ENCODE measurements at places on chromosomes 13 and 19.
A peak's percentile ranks its signal among the peaks of the same experiment; 100 is the strongest.

DNA sequence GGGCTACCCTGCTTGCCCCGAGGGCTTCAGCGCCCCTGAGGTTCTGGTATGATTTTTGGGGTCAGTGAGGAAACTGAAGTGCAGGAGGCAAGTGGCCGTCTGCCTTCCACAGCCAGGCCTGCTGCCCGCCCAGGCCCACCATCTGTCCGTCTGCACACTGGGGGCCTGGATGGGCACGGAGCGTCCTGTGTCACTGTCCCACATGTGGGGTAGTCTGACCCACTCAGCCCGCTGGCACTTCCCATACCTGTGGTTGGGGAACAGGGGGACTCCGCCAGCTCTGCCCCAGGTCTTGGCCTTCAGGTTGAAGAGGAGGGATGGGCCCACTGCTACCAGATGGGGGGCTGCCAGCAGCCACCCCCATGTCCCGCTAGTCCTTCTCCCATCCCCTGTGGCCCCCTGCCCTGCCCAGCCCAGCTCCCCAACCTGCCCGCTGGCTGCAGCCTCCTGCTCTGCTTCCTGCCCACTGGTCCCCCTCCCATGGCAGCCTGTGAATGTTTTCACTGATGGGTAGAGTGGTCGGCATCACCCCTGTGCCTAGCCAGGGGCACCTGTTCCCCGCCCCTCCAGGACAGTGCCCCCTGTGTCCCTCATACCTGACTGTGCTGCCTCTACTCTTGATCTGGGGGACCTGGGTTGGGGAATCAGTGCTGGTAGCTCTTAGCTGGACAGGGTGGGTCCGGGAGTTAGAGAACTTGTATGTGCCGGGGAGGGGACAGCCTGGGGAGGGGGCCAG is 9.5 kb downstream of the PIAS4 start:
- H3K4me3 ChIP-seq, result no peak overlapping the region
- H3K36me3 ChIP-seq, result no peaks in the 10 kb centered on the region
- DNase-seq, result no peak
- no peak overlapping the region for H3K27ac ChIP-seq

DNA sequence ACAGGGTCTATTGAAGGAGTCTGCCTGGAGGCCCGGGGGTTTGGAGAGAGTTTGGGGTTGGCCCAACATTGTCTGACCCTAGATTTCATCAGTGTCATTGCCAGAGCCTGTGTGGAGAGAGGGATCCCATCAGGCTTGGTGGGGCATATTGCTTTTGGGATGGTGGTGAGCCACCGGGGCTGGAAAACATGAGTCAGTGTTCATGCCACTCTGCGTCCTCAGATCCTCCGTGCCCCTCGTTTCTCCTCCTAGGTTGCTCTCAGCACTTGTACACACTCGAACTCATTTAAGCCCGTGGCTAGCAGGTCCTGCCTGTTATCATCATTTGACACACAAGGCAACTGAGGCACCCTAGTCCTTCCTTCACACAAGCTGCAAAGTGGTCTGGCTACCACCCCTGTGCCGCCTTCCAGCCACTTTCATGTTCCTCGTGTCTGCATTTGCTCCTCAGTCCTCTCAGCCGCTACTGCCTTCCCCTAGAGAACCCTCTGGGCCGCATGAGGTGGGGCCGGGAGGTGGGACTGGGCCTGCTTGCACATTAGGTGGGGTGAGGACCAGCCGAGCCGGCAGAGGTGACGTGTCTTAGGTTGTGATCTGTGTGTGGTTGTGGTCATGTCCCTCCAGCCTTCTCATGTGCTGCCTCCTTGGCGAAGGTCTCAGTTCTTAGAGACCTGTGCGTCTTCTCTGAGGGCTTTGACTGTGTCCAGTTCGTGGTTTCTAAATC is 3.6 kb downstream of the NACC1 start:
- H3K4me3 ChIP-seq, result peak overlapping the region; percentile 63
- peak; percentile 57 for DNase-seq
- H3K27ac ChIP-seq, result peak overlapping the region; percentile 89
- peaks cover 13% of the 10 kb centered on the region for H3K27me3 ChIP-seq
- H3K4me1 ChIP-seq, result peaks cover 59% of the 10 kb centered on the region

DNA sequence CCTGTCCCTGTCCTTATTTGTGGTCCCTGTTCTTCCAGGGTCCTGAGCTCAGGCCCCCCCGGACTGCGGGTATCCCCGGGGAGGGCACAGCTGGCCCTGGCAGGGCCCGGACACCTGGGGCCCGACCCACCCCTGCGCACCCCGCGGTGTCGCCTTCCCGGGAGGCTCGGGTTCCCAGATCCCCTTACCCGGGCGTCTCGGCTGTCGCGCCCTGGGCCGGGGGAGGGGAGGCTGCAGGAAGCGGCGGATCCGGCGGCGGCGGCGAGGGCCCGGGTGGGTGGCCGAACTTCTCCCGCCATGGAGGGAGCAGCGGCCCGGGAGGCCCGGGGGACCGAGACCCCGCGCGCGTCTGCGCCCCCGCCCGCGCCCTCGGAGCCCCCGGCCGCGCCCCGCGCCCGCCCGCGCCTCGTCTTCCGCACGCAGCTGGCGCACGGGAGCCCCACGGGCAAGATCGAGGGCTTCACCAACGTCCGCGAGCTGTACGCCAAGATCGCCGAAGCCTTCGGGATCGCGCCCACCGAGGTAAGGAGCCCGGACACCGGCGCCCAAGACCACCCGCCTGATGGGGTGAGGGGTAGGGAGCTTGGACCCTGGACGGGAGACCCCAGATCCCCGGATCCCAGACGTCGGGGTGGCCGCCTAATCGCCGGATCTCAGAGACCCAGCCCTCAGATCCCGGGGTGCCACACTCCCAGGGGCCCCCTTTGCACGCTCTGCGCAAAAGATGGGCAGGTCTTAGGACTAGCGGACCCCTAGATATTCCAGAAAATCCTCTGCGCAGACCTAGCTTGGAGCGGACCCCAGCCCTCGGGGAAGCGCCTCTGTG is at the start of gene GIPC3:
GIPC3 (plus strand) TSS at position 178 of the 826 bp plus-strand sequence; CDS start at position 298, 120 bp downstream.
- no peaks in the 10 kb centered on the region for H3K4me1 ChIP-seq
- peak within 1 kb of the TSS; percentile 23 for H3K4me3 ChIP-seq
- H3K36me3 ChIP-seq, result no peaks in the 10 kb centered on the region
- no peak within 1 kb of the TSS for H3K27ac ChIP-seq
- DNase-seq, result no peak

- H3K36me3 ChIP-seq, result peaks cover 10% of the 10 kb centered on the region
- DNase-seq, result peak; percentile 46
- no peaks in the 10 kb centered on the region for H3K27me3 ChIP-seq
- H3K27ac ChIP-seq, result no peak overlapping the region
- no peak overlapping the region for H3K4me3 ChIP-seq
Measured at GRCh38 chr19:19185853-19186740, 5.9 kb downstream of the BORCS8 start.

- H3K27me3 ChIP-seq, result peaks cover under 1% of the 10 kb centered on the region
- H3K4me3 ChIP-seq, result no peak overlapping the region
- H3K36me3 ChIP-seq, result no peaks in the 10 kb centered on the region
- DNase-seq, result no peak
- H3K27ac ChIP-seq, result no peak overlapping the region
Measured at GRCh38 chr13:34277936-34278335, 460.0 kb downstream of the RFC3 start.

GRCh38 chr13:24277761-24278160 is 31.6 kb upstream of the C1QTNF9 start:
- no peak for DNase-seq
- H3K36me3 ChIP-seq, result peaks cover 4% of the 10 kb centered on the region
- H3K27ac ChIP-seq, result peak overlapping the region; percentile 85
- peaks cover 6% of the 10 kb centered on the region for H3K27me3 ChIP-seq

GRCh38 chr13:35787937-35788336 is 311.4 kb upstream of the MAB21L1 start:
- DNase-seq, result no peak
- H3K4me3 ChIP-seq, result no peak overlapping the region
- H3K27ac ChIP-seq, result no peak overlapping the region
- H3K4me1 ChIP-seq, result no peaks in the 10 kb centered on the region
- peaks cover 2% of the 10 kb centered on the region for H3K27me3 ChIP-seq

- peaks cover 3% of the 10 kb centered on the region for H3K36me3 ChIP-seq
- no peak overlapping the region for H3K4me3 ChIP-seq
- no peaks in the 10 kb centered on the region for H3K4me1 ChIP-seq
- peaks cover 2% of the 10 kb centered on the region for H3K27me3 ChIP-seq
Measured at GRCh38 chr13:65057986-65058385, 2172.2 kb downstream of the PCDH9 start.

- no peaks in the 10 kb centered on the region for H3K36me3 ChIP-seq
- no peaks in the 10 kb centered on the region for H3K27me3 ChIP-seq
- no peak overlapping the region for H3K27ac ChIP-seq
- DNase-seq, result no peak
- H3K4me3 ChIP-seq, result no peak overlapping the region
Measured at GRCh38 chr19:6172074-6172863, 36.8 kb downstream of the ACSBG2 start.

GRCh38 chr19:39802958-39803357 is 24.3 kb downstream of the LEUTX start:
- peaks cover 9% of the 10 kb centered on the region for H3K27me3 ChIP-seq
- no peak overlapping the region for H3K4me3 ChIP-seq
- no peaks in the 10 kb centered on the region for H3K4me1 ChIP-seq
- no peaks in the 10 kb centered on the region for H3K36me3 ChIP-seq

- H3K27me3 ChIP-seq, result no peaks in the 10 kb centered on the region
- no peak overlapping the region for H3K4me3 ChIP-seq
- H3K27ac ChIP-seq, result no peak overlapping the region
- no peaks in the 10 kb centered on the region for H3K36me3 ChIP-seq
- no peaks in the 10 kb centered on the region for H3K4me1 ChIP-seq
Measured at GRCh38 chr13:70844391-70845108, 736.3 kb upstream of the KLHL1 start.

GRCh38 chr19:31586282-31586681 is 237.0 kb upstream of the TSHZ3 start:
- H3K27me3 ChIP-seq, result peaks cover 4% of the 10 kb centered on the region
- H3K27ac ChIP-seq, result no peak overlapping the region
- H3K36me3 ChIP-seq, result no peaks in the 10 kb centered on the region
- no peak for DNase-seq
- no peak overlapping the region for H3K4me3 ChIP-seq

DNA sequence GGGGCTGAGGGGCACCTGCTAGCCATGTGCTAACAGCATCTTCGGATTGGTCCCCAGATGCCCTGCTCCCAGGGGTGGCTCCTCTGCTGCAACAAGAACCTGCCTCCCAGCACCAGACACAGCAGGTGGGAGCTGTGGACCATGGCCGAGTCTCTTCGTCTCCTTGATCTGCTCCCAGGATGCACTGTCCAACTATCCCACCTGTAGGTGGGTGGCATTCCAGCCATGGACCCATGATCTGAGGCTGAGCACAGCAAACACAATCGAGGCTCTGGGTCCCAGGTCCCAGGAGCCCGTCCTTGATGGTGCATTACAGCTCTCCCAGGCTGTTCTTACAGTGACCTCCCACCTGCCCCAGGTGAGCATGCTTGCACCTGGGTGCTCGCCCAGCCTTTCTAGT is 1.6 kb downstream of the ZNF837 start:
- H3K4me1 ChIP-seq, result peaks cover 28% of the 10 kb centered on the region
- no peak overlapping the region for H3K4me3 ChIP-seq
- H3K27me3 ChIP-seq, result peaks cover 2% of the 10 kb centered on the region
- H3K27ac ChIP-seq, result peak overlapping the region; percentile 92

DNA sequence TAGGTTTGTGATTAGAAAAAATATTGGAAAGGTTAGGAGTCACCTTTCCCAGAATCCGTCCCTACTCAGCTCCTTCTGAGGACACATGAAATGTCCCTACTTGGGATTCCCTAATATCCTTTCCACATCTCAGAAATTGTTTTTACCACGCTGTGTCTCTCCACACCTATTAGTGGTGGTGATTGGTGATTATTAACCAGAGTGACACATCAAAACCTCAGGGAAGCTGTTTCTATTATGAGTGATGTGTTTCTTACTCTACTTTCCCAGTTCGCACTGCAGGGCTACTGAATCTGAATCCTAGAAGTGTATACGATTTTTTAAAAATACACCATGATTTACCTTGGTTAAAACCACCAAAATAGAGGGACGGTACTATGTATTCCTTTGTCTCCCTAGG is 460.8 kb downstream of the TBC1D4 start:
- H3K4me3 ChIP-seq, result no peak overlapping the region
- H3K27ac ChIP-seq, result no peak overlapping the region
- H3K27me3 ChIP-seq, result peaks cover 6% of the 10 kb centered on the region
- no peaks in the 10 kb centered on the region for H3K4me1 ChIP-seq
- no peak for DNase-seq
- H3K36me3 ChIP-seq, result no peaks in the 10 kb centered on the region

GRCh38 chr13:46160065-46160464 is 21.9 kb downstream of the LCP1 start:
- no peaks in the 10 kb centered on the region for H3K27me3 ChIP-seq
- peak overlapping the region; percentile 80 for H3K4me3 ChIP-seq
- H3K4me1 ChIP-seq, result peaks cover 62% of the 10 kb centered on the region
- no peak for DNase-seq

DNA sequence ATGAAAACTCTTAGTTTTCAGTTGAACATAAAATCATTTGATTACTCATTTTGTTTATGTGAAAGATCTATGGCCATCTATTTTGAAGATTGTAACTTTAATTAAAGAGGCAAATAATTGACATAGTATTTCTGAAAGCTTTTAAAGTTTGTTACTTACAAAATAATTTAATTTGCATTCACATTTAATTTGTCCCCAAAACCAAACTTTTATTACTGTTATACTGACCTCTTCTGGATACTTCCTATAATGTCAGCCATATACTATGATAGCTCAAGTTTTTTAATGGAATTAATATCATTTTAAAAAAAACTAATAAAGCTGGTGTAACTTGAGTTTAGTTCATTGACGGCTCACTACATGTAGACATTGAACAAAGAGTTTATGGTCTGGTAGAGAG is 4.9 kb upstream of the SGCG start:
- no peak overlapping the region for H3K4me3 ChIP-seq
- H3K27ac ChIP-seq, result no peak overlapping the region
- H3K36me3 ChIP-seq, result no peaks in the 10 kb centered on the region
- no peaks in the 10 kb centered on the region for H3K27me3 ChIP-seq
- H3K4me1 ChIP-seq, result no peaks in the 10 kb centered on the region

GRCh38 chr19:40936755-40937154 is 54.3 kb upstream of the CYP2B6 start:
- no peak overlapping the region for H3K4me3 ChIP-seq
- H3K4me1 ChIP-seq, result no peaks in the 10 kb centered on the region
- peaks cover 7% of the 10 kb centered on the region for H3K27me3 ChIP-seq

GRCh38 chr19:58059003-58059670 is at the start of gene ZNF135:
TSS of gene ZNF135 (plus strand) at chr19:58059282. CDS start at chr19:58060003, 721 bp downstream.
- H3K36me3 ChIP-seq, result peaks cover 18% of the 10 kb centered on the region
- peak within 1 kb of the TSS; percentile 92 for H3K27ac ChIP-seq
- H3K4me3 ChIP-seq, result peak within 1 kb of the TSS; percentile 88

DNA sequence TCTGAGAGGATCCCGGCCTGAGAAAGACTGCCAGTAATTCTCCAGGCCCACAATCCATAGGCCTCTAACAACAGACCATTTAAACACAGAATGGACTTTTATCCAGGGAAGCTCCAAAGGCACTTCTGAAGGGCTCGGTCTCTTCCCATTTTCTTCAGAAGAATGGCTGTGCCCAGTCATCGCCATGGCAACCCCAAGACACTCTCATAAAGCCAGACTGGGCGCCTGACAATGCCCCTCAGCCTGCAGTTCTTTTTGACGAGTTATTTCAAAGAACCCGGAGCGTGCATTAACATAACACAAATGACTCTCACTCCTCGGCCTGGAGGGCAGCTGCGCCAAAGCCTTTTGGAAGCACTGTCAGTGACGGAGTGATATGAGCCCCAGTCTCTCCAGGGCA is 61.0 kb downstream of the RASA3 start:
- peaks cover 34% of the 10 kb centered on the region for H3K36me3 ChIP-seq
- peak overlapping the region; percentile 91 for H3K27ac ChIP-seq
- no peak overlapping the region for H3K4me3 ChIP-seq
- H3K4me1 ChIP-seq, result peaks cover 80% of the 10 kb centered on the region
